Activated naive CD8-positive, alpha-beta T cell treated with anti-CD3 and anti-CD28 coated beads, Interleukin-2, amount 10 ng/mL, durations not matched to agents 7 days and 5 days (primary cell): ENCODE measurements at places on chromosomes 12 and 14. TPM values are rescaled to one million over a fixed set of nuclear protein-coding genes. Genes with fewer than 3 reads are reported as not detected.

TSHR gene
- 0.37 TPM for total RNA-seq

SRRM4 gene
- not detected for total RNA-seq

XPOT gene
- total RNA-seq: 107 TPM

RHNO1 gene
- 53.8 TPM for total RNA-seq

STON2 gene
- not detected for total RNA-seq

B3GNT4 gene
- total RNA-seq: 1.6 TPM

KRT79 gene
- total RNA-seq: not detected

KRT85 gene
- total RNA-seq: not detected

TPPP2 gene
- not detected for total RNA-seq

LPAR5 gene
- 20.9 TPM for total RNA-seq

KRT83 gene
- total RNA-seq: not detected

ANKRD33 gene
- not detected for total RNA-seq

ABCD2 gene
- 30.8 TPM for total RNA-seq

MUCL1 gene
- not detected for total RNA-seq

KLRF1 gene
- total RNA-seq: 0.80 TPM

SERPINA5 gene
- not detected for total RNA-seq

TRAF3 gene
- total RNA-seq: 32.9 TPM

GRIP1 gene
- total RNA-seq: 1.8 TPM

RABGGTA gene
- 42.1 TPM for total RNA-seq

FOXA1 gene
- total RNA-seq: not detected

IL23A gene
- 10.9 TPM for total RNA-seq

AICDA gene
- not detected for total RNA-seq

PRKCH gene
- 318 TPM for total RNA-seq

RBM25 gene
- total RNA-seq: 111 TPM

MTHFD1 gene
- 147 TPM for total RNA-seq

TMEM260 gene
- 23.4 TPM for total RNA-seq

SLC2A14 gene
- 0.11 TPM for total RNA-seq

JAG2 gene
- 1.8 TPM for total RNA-seq

ADAM20 gene
- total RNA-seq: 0.48 TPM

PKP2 gene
- not detected for total RNA-seq

PTCSC3 gene
- not detected for total RNA-seq

PLEKHD1 gene
- 0.08 TPM for total RNA-seq

ADGRD1 gene
- total RNA-seq: not detected

IL22 gene
- total RNA-seq: not detected

TMEM253 gene
- total RNA-seq: not detected

CHGA gene
- total RNA-seq: not detected

SIX6 gene
- total RNA-seq: not detected

NUAK1 gene
- total RNA-seq: not detected

ALDH1L2 gene
- 1.2 TPM for total RNA-seq

KRT71 gene
- not detected for total RNA-seq

MGP gene
- 0.44 TPM for total RNA-seq

RIPK3 gene
- 41.1 TPM for total RNA-seq

ANKS1B gene
- not detected for total RNA-seq

RNASE7 gene
- total RNA-seq: not detected

SLC5A8 gene
- not detected for total RNA-seq

MYF6 gene
- not detected for total RNA-seq
